Neuronal stem cell (in vitro differentiated cells): ENCODE measurements at places on chromosomes 11 and 22.
A peak's percentile ranks its signal among the peaks of the same experiment; 100 is the strongest.

- no peak for DNase-seq
Observed at GRCh38 chr11:47233989-47234668, 14.5 kb downstream of the ACP2 start.

GRCh38 chr11:74849525-74850391 lies 99.1 kb downstream of the XRRA1 start:
- DNase-seq, result peak; percentile 17

- no peak for DNase-seq
Observed at GRCh38 chr22:22830193-22830592, 57.4 kb upstream of the IGLL5 start.

- no peak for DNase-seq
Observed at GRCh38 chr11:3189886-3190583, 24.9 kb upstream of the OSBPL5 start.

- no peak for DNase-seq
Observed at GRCh38 chr11:119888119-119888518, 159.1 kb upstream of the NECTIN1 start.

- DNase-seq, result no peak
Observed at GRCh38 chr22:26977741-26978376, 320.5 kb downstream of the MIAT start.

DNA sequence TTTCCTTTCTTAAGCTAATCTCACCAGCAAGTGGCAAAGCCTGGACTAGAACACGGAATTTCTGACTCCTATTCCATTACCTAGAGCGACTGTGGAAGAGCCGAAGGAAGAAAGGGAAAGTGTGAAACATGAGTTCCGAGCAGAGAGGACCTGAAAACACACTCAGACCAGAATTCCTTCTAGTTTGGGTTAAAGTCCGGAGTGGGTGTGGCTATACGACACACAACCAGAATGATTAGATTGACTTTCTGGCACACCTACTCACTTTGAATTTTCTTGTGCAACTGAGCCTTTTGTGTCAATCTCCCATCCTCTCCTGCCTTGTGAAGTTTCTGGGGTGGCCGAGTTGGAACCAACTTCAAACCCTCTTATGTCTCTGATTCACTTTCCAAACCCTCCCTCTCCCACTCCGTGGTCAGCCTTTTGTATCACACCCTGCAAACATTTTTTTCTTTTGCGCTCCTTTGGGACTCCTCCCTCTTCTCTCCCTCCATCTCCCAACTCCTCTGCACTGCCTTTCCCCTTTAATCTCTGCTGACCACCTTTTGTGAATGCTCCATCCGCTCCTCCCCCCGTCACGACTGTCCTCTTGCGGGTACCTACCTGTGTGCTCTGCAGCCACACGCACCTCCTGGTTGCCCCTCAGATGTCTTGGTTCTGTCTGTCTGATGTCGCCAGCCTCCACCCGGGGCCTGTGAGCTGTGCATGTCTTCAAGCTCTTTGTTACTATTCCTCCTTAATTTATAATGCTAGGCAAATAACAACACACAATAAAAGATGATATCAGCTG lies 86.3 kb upstream of the BLID start:
- no peak for DNase-seq

DNA sequence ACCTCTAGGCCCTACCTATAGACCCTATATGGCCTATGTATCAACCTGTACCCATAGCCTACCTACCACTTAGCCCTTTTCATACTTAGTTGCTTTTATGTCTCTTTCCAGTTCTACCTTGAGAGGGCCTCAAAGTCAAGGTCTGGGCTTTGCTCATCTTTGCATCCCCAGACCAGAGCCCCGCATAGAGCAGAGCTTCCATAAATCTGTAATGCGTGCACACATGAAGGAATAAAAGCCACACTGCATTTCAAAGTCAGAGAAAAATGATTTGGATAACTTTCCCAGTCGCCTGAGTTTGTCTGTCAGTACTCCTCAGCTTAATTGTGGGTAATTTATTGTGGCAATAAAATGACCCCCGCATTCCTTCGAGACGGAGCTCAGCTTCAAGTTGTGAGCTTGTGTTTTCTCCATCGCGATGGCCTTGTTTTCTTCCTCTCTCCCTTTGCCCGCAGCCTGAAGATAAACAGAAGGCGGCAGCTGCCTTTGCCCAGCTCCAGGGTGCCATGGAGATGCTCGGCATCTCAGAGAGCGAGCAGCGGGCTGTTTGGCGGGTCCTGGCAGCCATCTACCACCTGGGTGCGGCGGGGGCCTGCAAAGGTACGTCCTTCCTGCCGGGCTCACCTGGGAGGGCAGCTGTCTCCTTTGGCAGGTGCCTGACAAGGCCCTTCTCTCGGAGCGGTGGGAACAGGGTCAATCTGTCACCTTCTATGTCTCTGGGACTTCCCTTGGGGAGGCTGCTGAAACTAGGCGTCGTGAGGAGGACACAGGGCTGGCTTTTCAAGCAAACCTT lies 55.7 kb downstream of the MYO18B start:
- DNase-seq, result no peak

- DNase-seq, result peak; percentile 24
Observed at GRCh38 chr11:83895516-83895915, 609.3 kb upstream of the CCDC90B start.

DNA sequence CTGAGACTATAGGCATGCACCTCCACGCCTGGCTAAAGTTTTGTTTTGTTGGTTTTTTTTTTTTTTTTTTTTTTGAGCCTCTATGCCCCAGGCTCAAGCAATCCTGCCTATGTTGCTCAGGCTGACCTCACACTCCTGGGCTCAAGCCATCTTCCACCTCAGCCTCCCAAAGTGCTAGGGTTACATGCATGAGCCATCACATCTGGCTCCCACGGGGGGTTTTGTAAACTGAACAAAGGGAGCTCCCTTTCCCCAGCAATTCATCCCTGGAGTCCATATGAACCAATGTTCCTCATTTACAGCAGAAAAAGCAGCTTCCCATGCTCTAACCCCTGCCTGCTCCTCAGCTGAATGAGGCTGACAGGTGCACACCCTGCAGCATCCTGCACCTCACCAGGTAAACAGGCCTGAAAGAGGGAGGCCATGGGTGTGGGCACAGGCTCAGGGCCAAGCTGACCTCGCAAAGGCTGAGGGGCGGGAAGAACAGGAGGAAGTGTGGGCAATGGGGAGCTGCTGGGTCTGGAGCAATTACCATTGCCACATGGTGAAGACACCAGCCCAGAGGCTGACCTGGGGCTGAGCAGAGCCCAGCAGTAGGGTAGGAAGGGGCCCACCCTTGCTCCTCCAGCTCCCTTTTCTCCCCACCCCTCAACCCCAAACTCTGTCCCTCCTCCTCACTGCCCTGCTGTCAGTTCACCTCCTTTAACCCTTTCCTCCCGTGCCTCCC lies 58.2 kb downstream of the RBX1 start:
- DNase-seq, result no peak

DNA sequence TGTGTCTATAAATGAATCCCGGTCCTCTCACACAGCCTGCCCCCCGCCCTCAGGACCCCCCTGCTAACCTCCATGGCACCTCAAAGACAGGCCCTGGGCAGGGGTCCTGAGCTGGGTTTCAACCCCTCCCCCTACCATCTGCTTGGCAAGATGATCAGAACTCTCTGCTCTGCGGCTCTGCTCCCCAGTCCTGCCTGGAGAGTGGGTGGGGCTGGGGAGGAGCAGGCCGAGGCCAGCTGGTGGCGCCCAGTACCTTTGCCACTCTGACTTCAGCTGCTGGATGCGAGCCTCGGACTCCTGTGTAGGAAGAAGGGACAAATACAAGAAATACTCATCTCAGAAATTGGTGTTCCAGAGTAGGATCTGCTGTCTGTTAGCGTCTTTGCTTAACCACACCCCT lies 15.0 kb downstream of the SUN2 start:
- DNase-seq, result no peak

- no peak for DNase-seq
Observed at GRCh38 chr11:134343646-134344045, 11.9 kb downstream of the GLB1L2 start.

DNA sequence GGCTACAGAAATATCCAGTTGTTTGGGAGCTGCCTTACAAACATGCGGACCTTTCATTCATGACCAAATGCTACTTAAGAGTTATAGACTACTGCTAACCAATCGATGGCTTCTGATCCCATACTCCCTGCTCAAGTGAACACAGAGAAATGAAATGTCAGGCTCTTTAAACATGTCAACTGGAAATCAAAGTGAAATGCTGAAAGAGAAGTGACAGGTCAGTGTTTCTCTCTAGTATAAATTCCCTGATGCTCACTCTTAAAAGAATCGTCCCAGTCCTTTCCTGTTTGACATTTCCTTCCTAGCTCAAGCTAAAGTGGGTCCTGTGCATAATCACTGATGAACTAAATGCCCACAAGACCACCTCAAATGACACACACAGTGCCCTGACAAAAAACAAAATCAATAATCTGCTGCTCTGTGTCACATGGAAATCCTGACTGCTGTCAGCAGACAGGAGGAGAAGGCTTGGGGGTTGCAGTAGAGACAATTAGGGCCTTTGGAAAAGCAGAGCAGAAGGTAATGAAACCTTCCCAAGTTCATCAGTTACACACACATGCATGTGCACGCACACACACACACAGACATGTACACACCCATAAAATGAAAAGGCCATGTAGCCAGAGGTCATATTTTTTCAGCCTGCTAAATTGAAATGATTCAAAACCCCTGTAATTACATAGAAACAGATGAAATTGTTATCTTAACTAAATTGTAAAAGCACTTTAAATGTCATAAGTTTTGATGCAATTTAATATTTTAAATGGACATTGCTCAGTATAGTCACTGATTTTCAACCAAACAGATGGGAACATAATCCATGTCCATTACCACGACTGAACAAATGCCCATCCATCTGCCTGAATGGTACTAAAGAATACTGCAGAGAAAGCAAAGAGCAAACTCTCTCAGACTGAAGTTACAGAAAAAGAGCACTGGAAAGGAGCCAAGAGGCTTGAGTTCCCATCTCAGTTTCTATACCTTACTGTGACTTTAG lies 330.7 kb downstream of the TTC28 start:
- no peak for DNase-seq

DNA sequence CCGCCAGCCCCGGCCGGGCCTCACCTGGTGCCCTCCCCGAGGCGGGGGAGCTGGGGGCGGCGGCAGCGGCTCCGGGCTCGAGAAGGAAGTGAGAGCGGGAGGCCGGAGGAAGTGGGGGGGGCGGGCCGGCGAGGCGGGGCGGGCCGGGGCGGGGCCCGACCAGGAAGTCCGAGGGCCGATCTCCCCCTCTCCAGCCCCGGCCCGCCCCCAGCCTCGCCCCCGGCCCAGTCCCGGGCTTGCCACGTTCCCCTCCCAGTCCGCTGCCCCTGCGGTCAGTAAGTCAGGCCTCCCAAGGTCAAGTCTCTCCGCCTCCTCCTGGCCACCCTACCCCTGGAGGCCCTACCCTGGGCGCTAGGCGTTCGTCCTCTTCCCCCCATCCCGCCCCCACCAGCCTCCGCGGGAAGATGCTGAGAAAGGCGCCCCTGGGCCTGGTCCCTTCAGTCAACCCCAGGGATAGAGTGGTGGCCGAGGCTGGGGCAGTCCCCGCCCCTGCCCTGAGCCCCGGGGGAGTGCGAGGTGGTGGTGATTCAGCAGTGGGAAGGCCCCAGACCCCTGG lies at the start of gene RHOG:
TSS of gene RHOG (minus strand) at position 90 of the 556 bp plus-strand sequence. CDS start 12,821 bp downstream, outside the sequence.
- peak; percentile 58 for DNase-seq

DNA sequence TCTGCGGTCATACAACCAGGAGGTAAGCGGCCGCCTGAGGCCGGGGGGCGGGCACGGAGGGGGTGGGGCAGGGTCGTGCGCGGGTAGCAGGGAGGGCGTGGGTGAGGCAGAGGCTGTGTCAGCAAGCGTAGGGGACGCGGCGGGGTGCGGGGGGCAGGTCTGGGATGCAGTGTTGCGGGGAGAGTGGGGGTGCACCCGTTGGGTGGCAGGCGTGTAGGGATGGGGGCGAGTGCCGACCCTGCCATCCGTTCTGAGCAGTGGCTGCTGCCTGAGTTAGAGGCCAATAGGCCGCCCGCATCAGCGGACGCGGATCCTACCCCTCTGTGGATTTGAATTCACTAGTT lies 1.4 kb downstream of the RIC8A start:
- DNase-seq, result no peak

GRCh38 chr11:101944923-101945322 lies 28.6 kb upstream of the ANGPTL5 start:
- no peak for DNase-seq

- DNase-seq, result no peak
Observed at GRCh38 chr11:65917434-65918210, 1.2 kb downstream of the C11orf68 start.

GRCh38 chr11:134063124-134063495 lies 5.8 kb upstream of the JAM3 start:
- no peak for DNase-seq
